ENCODE measurements at places on chromosomes 13 and 19.

DNA sequence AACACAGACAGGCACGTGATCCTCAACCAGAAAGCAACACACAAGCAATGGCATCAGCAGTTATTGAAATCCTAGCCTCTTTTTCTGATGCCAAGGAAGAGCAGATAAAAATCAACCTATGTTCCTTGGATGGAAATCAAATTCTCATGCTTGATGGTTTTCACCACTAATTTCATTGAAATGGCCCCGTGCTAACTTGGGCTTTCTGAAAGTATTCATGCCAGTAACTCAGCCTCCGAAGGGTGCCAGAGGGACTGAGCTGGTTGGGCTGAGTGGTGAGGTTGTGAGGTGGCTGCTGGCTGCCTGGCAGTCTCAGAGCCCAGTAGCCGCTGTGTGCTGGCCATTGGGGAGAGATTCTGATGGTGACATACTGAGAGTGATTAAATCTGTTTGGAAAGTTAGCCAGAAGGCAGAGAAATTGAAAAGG, 309.3 kb downstream of the DCT start:
- DNase-seq: no peak

DNA sequence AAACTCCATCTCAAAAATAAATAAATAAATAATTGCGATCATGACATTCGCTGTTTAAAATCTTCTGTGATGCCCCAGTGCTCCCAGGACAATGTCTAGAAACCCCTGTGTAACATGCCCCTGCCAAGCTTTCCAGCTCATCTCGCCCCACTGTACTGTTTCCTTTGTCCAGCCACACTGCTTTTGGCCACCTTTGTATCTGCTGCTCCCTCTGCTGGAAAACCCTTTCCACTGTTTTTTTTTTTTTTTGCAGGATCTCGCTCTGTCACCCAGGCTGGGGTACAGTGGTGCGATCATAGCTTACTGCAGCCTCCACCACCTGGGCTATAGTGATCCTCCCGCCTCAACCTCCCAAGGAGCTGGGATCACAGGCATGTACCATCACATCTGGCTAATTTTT, 7.5 kb downstream of the PLAUR start:
- no peak for DNase-seq

DNA sequence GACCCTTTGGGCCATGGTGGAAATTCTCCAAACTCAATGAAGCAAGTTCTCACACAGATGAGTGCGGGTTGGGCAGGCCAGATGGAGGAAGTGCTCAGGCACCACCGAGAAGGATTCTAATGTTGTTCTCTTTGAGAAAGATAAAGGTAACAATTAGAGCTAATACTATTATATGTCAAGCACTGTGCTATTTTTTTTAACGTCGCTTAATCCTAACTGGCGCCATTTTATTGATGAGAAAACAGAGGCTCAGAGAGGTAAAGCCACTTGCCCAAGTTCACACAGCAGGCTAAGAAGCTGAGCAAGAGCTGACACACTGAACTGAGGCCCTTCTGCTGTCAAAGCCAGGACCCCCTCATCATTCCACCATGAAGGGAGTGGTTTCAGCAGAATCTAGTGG, 1.0 kb downstream of the FBL start:
- no peak for DNase-seq

DNA sequence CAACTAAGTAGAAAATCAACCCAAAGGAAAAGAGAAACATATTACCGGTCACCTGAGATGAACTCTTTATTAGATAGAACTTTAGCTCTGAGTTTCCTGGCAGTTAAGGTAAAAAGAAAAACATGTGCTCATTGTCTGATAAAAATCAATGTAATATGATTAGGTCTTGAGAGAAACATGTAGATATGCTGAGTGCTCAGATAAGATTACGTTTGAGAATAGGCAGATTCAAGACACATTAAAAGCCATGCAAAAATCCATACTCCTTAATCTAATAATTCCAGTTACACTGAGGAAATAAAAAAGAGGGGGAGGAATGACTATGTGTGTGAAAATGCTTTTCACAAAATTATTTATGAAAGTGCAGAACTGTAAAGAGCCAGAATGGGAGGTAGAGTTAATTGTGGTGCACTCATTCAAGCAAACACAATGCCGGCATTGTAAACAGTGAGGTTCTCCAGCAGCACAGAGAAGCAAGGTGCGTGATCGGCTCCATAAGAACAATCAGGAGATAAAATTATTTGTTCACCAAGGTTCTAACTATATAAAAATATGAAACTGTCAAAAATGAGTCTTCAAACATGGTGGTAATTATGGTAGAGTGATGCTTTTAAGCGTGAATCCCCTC, 88.8 kb downstream of the MBNL2 start:
- no peak for DNase-seq

- DNase-seq: no peak
Measured at GRCh38 chr13:113350065-113350937, 13.6 kb downstream of the GRTP1 start.

GRCh38 chr19:51135986-51136762, 5.9 kb upstream of the SIGLEC7 start:
- DNase-seq: no peak

- DNase-seq: no peak
Measured at GRCh38 chr19:30703645-30704044, 331.5 kb downstream of the ZNF536 start.

DNA sequence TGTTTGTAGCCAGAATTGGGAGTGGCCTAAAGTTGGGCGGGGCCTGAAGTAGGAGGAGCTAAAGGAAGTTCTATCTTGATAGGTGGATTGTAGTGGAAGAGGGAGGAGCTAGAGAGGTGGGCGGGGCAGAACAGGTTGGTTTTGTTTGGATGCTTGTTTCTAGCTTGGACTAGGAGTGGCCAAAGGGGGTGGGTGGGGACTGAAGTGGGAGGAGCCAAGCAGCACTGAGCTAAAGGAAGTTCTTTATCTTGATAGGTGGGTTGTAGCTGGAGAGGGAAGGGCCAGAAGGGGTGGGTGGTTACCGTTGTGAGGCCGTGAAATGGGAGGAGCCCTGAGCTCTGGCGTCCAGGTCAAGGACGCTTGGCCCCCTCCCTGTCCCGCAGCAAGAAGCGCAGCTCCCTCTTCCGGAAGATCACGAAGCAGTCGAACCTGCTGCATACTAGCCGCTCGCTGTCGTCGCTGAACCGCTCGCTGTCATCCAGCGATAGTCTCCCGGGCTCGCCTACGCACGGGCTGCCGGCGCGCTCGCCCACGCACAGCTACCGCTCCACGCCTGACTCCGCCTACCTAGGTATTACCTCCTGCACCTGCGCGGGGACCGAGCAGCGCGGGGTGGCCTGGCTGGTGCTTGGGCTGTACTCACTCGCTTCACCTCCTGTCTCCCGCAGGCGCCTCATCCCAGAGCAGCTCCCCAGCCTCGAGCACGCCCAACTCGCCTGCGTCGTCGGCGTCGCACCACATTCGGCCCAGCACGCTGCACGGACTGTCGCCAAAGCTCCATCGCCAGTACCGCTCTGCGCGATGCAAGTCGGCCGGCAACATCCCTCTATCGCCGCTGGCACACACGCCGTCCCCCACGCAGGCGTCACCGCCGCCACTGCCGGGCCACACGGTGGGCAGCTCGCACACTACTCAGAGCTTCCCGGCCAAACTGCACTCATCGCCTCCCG, 8.0 kb downstream of the DNASE2 start:
- peak; percentile 30 for DNase-seq

GRCh38 chr19:3071768-3072167, 9.5 kb upstream of the TLE5 start:
- no peak for DNase-seq

DNA sequence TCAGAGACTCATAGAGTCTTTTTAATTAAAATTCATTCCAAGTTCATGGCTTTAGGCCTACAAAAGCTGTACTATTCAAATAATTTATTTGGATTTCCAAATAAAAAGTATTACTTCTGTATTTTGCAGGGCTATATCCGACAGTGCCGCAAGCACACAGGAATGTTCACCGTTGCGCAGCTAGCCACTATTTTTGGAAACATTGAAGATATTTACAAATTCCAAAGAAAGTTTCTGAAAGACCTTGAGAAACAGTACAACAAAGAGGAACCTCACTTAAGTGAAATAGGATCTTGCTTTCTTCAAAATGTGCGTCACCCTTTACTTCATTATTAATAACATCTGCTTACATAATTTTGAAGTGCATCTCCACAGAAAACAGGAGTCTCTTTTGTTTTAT, 20.5 kb upstream of the C1QTNF9 start:
- no peak for DNase-seq

- no peak for DNase-seq
Measured at GRCh38 chr13:111518161-111518792, 197.8 kb downstream of the TEX29 start.

GRCh38 chr13:31797154-31797775, 57.9 kb downstream of the RXFP2 start:
- no peak for DNase-seq

GRCh38 chr13:73960474-73960873, 173.7 kb downstream of the KLF12 start:
- DNase-seq: no peak

- DNase-seq: no peak
Measured at GRCh38 chr13:98039964-98040363, 86.5 kb downstream of the IPO5 start.

DNA sequence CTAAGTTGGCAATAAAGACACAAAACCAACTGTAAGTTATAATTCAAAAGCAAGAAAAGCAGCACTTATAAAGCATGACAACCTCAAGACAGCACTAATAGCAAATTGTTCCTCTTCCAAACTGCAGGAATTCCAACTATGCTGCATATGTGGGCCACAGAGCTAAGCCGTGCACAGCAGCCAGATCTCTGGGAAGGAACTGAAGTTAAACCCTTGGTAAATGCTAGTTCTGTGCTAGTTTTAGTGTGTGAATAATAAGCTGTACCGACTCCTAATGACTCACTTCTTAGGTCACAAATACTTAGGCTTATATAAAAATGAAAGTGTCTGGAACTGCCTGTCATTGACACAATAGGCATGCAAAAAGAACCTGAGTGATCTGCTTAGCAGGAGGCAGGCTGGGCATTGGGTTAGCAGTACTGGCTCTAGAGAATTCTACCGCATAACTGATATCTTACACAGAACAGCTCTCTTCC, 21.2 kb upstream of the GTF3A start:
- DNase-seq: no peak

DNA sequence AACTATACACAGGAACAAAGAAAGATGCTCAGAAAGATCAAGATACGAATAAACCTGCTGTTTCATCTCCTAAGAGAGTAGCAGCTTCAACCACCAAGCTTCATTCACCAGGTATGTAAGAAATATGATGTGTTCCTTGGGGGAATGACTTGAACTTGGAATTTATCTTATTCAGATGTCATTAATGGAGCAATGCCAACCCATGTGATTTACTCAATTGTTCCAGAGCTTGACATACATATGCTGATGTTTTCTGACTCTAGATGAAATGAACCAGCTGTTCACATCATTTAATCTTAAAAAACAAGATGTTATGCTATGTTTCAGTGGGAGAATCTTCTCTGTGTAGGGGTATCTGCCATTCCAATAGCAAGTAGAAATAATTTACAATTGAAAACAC, 270.9 kb downstream of the SLC7A1 start:
- no peak for DNase-seq

GRCh38 chr13:26721251-26722121, 39.1 kb downstream of the GPR12 start:
- DNase-seq: no peak

DNA sequence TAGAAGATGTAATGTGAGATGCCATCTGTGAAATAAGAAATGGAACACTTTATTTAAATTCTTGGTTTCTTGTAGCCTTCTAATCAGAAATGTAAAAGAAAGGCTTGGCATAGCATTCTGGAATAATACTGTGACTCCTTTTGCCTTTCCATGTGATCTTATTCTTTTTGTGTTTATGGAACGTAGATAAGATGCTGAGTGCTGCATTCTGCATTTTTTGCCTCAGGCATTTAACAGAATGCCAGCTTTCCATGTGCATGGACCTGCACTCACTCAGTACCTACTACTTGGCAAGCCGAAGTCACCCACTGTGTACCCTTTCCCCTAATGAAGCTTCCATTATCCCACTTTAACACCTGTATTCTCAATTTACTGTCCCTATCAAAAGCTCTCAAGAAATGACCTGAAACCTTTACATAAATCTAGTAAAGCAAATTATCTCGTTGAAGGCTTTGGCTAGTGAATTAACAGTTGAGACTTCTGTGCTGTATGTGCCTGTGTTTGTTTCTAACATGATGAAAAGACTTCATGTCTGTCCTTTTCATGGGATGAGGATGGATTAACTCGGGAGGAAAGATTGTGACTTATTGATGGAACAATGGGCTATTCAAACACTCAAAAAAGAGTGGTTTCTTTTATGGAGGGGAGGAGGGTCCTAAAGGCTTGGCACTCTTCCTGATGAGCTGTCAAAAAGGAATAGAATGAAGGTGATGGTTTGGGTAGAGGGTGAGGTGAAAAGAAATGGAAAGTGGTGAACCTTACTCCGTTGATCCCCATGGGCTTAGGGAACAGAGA, 44.7 kb upstream of the FRY start:
- no peak for DNase-seq

GRCh38 chr19:13018035-13018914, 23.0 kb downstream of the NFIX start:
- DNase-seq: no peak

DNA sequence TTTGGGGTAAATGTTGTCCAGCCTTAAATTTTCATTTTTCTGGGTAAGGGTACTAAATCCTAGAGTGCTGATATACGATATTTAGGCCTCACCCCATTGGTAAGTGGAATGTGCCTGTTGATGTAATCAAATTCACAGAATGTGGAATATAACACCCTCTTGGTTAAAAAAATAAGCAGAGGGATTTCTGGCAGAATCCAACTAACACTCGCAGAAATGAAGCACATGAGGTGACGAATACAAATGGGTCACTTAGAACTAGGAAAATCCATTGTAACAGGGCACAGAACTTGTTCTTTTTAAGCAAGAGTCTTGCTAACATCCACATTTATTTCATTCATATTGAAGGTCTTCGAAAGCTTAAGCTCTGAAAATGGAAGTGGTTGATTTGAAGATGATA, 320.3 kb downstream of the SHISA2 start:
- DNase-seq: no peak

DNA sequence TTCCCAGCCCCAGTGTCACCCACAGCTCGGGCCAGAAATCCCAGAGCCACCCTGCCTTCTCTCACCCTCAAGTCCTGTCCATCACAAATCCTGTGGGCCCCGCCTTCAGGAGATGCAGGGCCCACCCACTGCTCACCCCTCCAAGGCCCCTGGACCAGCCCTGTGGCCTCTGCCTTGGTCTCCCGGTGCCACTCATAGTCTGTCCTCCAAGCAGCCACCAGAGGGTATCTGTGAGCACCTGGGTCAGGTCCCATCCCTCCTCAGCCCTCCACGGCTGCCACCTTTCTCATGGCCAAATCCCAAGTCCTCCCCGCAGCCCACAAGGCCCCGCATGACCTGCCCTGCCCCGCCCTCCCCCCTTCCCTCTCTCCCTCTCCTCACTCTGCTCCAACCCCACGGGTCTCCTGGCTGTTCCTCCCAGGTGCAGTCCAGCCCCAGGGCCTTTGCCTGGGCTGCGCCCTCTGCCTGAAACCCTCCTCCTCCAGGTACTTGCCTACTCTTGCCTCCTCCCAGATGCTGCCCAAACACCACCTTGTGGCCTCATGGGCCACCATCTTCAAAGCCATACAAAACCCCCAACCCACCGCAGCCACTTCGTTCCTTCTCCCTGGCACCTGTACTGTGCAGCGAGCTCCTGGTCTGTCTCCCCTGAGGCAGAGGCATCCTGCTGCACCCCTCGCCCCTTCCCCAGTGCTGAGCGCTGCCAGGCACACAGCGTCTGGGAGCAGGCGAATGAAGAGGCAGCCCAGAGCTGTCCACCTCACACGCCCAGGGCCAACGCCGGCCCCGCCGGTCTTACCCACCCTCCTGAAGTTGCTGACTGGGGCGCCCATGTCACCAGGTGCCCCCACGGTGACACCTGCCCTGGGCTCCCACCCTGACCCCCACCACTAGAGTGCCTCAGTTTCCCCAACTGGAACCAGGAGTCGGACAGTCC, 13.2 kb upstream of the UQCR11 start:
- DNase-seq: no peak

All from activated CD4-positive, alpha-beta T cell treated with anti-CD3 and anti-CD28 coated beads for 24 hours (primary cell).